ENCODE measurements at places on chromosomes 5 and 9.
A peak's percentile ranks its signal among the peaks of the same experiment; 100 is the strongest.

DNA sequence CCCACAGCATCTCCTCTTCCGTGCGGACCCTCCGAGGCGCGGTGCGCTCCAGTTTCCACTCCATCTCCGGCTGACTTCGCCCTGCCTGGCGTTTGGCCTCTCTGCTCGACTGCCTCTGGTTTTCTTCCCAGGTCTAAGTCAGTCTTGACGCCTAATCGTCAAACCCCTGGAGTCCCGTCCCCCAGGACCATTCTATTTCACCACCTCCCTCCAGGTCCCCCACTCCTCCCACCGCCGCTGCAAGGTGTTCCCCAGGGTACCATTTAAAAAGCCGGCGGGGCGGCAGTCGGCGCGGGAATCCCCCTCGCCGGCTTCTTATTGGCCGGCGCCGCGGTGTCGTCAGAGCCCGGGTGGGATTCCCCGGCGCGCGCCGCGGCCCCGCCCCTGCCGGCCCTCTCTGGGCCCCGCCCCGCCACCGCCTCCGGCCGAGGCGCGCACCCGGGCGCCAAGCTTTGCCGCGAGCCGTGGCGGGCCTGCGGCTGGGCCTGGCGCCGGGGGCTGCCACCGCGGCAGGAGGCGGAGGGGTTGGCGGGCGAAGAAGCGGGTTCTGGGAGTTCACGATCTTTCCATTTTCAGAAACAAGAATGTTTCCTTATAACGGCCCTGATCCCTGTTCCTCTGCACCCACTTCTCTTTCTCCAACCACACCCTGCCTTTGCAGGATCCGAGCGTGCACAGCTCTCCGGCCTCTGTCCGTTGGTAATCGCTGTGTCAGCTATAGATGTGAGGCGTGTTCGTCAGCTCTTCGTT, at the start of gene CDC20B:
Gene CDC20B (minus strand): TSS at position 241 of the 750 bp plus-strand sequence. CDS start 177 bp downstream, at position 64.
- peak; percentile 46 for DNase-seq

DNA sequence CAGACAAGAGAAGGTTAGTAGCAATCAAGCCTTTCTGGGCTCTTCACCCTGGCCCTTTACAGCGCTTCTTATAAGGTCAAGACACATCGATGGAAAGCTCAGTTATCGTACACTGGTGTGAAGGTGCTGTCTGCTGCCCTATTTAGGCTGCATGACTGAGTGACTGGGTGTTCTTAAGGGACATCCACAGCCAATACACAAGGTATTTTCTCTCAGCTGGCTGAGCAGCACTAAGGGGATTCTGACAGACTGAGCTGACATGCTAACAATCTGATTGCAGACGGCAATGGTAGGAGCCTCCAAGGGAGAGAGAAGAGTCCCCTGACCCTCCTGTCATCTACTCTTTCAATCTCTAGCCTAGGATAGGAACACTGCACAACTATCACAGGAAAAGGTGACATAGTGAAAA, 577.9 kb downstream of the ISL1 start:
- no peak for DNase-seq

- no peak for DNase-seq
Measured at GRCh38 chr5:56267856-56268255, 34.7 kb upstream of the ANKRD55 start.

GRCh38 chr5:134451936-134452505, 40.3 kb upstream of the CDKN2AIPNL start:
- peak; percentile 67 for DNase-seq

DNA sequence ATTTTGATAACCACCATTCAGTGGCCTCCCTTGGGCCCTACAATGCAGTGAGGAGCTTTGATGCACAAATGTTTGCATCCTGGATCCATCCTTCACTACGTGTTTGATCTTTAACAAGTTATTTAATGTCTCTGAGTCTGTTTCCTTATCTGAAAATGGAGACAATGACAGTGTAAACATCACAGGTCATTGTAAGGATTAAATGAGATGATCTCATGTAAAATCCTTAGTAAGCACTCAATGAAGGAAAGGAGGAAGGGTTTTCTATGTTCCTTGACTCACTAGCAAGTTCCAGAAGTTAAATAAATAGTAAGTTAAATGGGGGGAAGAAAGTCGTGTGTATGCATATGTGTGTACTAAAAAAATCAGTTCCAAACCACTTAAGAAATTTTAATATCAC, 9.8 kb upstream of the SLC36A3 start:
- no peak for DNase-seq
